ENCODE measurements at places on chromosomes 5 and 9. TPM values are rescaled to one million over a fixed set of nuclear protein-coding genes. Genes with fewer than 3 reads are reported as not detected.

MIER3 gene
- 25.1 TPM for total RNA-seq

GALNT12 gene
- total RNA-seq, result 10.8 TPM

IL7R gene
- 53.7 TPM for total RNA-seq

DNA sequence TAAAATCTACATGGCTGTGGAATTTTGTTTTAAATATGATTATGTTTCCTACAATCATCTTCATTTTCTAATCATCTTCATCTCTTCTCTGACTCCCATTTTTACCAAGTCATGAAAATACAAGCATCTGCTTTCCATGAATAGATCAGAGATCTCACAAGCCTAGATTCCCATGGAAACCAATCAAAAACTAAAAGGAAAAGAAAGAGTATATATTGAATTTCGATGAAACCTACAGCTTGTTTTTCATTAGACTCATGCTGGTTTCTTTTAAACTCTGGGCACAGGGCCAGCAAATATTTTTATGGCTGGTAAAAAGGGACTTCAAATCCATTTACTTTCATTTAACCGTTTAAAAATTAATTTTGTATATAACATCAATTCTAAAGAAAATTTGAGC is 51.2 kb downstream of the INVS start:
- DNase-seq, result no peak
- H3K4me1 ChIP-seq, result no peaks in the 10 kb centered on the region
- no peak overlapping the region for H3K4me3 ChIP-seq
- no peaks in the 10 kb centered on the region for H3K36me3 ChIP-seq

DNA sequence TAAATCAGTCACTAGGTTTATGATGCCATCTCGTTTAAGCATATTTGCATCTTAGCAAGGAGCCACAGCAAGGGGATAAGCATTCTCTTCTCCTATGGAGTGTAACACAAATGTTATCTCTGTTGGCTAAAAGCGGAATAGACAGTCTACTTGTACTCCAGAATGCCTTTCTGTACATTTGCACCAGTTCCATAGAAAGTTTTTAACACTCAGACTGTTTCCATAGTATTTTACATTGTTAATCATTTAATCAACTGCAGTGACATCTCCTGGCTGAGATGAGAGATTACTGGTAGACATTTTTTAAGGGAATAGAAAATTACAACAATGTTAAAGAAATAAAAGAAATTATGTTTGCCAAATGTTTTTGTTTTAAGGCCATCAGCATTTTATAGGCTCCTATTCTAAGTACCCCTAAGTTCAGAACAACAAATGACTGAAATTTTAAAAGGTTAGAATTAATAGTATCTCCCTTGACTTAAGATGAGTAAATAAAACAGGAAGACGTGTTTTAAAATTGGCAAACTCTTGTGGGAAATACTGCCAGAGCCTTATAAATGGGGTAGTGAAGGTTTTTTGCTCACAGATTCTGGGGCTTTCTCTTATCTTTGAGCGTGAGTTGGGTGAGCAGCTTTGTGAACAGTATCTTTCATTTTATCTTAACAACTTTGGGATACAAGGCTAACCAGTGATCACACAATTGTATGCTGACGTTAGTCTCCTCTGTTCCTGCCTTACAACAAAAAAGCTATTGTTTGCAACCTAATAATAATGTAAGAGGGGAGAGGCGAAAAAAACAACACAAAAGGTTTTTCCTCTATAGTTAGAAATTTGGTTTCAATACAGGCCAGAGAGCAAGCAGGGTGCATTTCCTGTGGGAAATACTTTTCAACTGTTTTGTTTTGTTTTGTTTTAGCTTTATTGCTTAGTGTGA is 294.3 kb downstream of the FBXL7 start:
- H3K27me3 ChIP-seq, result no peaks in the 10 kb centered on the region
- peaks cover 2% of the 10 kb centered on the region for H3K4me1 ChIP-seq
- no peak overlapping the region for H3K27ac ChIP-seq
- peak; percentile 24 for DNase-seq
- H3K36me3 ChIP-seq, result no peaks in the 10 kb centered on the region

DNA sequence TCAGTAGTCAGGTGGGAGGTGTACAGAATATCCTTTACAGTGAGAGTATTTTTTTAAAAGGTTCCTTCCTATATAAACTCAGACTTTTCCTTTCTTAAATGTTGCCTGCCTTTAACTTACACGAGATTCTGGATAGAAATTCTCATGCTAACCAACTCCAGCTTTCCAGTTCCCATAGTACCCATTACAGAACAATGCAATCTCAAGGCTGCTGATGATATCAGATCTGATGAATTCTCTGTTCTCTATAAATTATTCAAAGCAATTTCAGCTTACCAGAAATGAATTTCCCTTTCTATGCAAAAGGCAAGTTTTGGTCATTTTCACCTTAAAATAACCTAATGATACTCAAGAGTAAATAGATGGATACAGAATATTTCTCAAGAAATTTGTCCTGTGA is 90.3 kb downstream of the NUDT12 start:
- H3K27ac ChIP-seq, result no peak overlapping the region
- H3K4me1 ChIP-seq, result no peaks in the 10 kb centered on the region
- H3K27me3 ChIP-seq, result no peaks in the 10 kb centered on the region
- DNase-seq, result no peak
- no peaks in the 10 kb centered on the region for H3K36me3 ChIP-seq
- no peak overlapping the region for H3K4me3 ChIP-seq

DNA sequence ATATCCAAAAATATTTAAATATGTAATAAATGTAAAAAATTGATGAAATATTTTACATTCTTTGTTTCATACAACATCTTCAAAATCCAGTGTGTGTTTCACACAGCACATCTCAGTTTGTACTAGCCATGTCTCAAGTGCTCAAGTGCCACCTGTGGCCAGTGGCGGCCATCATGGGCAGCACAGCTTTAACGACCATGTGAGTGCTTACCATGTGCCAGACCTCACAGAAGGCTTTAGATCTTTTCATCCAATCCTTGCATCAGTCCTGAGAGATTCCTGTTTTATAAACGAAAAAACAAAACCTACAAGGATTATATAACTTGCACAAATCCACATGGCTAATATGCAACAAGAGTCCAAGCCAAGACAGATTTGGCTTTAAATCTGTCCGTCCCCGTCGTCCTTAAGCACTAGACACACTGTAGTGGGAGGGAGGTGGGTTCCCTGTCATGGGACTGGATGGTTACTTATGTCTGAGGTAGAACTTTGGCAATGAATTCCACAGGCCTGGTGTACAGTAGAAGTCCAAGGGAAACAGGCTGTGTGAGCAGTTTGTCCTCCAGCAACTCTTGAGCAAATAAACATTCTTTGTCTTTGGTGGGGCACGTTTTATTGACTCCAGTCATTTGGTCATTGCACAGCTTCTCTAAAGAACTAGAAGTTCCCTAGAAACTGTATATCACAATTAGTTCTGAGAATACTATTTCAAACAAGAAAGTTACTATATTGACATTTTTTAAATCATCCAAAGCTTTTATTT is 25.0 kb upstream of the F2R start:
- H3K4me3 ChIP-seq, result no peak overlapping the region
- DNase-seq, result peak; percentile 25
- peaks cover 13% of the 10 kb centered on the region for H3K4me1 ChIP-seq
- no peaks in the 10 kb centered on the region for H3K27me3 ChIP-seq
- H3K27ac ChIP-seq, result no peak overlapping the region
- H3K36me3 ChIP-seq, result no peaks in the 10 kb centered on the region

DNA sequence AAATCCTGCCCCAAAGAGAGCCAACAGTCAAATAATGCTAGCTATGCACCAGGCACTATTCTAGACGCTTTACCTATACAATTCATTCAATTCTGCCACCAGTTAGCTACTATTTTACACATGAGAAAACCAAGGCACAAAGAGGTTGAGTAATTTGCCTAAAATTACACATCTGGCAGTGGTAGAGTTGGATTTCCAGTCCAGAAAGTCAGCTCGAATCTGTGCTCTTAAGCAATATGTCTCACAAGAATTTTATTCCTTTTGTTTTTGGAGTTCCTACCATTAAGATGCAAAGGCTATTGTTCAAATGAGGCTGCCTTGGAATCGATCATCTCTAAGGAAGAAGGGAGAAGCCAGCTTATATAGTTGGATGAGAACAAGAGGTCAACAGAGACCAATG is 256.9 kb upstream of the RASA1 start:
- H3K36me3 ChIP-seq, result no peaks in the 10 kb centered on the region
- no peak overlapping the region for H3K4me3 ChIP-seq
- DNase-seq, result no peak
- H3K4me1 ChIP-seq, result peaks cover 5% of the 10 kb centered on the region
